ENCODE measurements at places on chromosomes 11 and 22.
A peak's percentile ranks its signal among the peaks of the same experiment; 100 is the strongest.

DNA sequence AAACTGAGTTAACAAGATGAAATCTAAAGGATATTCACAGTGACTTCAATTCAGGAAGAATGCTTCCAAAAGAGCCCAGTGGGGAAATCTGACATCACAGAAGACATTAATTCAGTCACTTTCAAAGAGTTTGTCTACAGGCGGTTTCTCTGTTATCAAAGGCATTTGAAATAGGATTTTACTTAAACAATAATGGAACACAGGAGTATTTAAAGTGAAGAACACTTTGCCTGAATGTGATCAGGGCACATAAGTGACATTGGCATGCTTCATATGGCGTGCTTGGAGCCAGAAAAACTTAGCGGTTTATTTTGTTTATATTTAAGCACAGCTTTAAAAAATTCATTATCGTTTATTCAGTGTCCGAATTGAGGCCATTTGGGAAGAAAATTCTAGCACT is 52.9 kb downstream of the PANX1 start:
- DNase-seq, result no peak

DNA sequence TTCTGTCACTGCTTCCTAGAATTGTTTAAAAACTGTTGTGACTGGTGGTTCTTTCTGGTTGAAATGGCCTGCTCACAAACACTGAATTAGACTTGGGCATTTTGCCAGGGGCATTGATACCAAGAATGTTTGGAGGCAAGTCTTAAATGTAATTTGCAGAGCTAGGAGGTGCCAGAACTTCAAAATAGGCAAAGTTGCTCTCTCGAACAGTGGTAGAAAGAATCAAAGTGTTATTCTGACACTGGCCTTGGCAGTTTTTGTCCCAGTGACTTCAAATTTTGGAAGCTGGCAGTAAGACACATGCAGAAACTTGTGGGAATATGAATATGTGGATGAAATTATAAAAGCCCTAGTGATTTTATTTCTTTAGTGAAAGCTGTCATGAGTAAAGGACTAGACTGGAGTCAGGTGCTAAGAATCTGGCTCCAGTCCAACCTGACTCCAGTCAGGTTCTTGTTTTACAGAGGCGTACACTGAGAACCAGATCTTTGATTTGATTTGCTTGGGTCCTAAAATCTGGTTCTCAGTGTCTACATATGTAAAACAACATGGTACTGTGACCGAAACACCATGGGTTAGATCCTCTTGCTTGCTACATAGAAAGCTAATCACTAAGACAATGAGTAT is 20.9 kb downstream of the SVIP start:
- no peak for DNase-seq

- DNase-seq, result no peak
Observed at GRCh38 chr11:68214173-68215086, 1.3 kb upstream of the KMT5B start.

GRCh38 chr22:34080433-34080832 is 160.2 kb upstream of the LARGE1 start:
- DNase-seq, result no peak

DNA sequence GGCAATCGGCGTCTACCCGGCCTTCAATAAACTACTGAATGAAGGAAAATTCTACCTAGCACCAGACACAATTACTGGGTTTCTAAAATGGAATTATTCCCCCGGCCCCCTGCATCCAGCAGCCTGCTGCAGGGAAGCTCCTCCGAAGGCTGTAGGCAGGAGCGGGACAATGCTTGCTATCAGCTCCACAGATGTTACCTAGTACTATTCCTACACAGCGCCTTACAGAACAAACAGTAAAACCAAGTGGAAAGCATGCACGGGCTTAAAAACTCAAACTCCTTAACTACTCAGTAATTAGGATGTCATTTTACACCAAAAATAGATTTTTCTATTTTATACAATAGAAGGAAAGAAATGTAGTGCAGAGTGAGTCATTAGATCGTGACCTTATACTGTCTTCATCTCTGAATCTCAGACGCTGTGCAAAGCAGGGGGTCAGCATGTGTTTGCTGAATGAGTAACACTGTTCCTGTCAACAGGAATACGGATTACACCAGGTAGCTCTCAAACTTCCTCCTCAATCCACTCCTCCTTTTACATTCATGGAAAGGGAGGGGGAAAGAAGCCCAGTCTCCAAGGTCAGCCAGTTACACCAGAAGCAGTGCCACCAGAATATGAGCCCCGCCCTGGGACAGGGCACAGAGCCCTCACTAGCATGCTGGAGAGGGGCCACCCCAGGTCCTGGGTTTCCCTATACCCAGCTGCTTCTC is 74.9 kb downstream of the PACSIN2 start:
- no peak for DNase-seq

DNA sequence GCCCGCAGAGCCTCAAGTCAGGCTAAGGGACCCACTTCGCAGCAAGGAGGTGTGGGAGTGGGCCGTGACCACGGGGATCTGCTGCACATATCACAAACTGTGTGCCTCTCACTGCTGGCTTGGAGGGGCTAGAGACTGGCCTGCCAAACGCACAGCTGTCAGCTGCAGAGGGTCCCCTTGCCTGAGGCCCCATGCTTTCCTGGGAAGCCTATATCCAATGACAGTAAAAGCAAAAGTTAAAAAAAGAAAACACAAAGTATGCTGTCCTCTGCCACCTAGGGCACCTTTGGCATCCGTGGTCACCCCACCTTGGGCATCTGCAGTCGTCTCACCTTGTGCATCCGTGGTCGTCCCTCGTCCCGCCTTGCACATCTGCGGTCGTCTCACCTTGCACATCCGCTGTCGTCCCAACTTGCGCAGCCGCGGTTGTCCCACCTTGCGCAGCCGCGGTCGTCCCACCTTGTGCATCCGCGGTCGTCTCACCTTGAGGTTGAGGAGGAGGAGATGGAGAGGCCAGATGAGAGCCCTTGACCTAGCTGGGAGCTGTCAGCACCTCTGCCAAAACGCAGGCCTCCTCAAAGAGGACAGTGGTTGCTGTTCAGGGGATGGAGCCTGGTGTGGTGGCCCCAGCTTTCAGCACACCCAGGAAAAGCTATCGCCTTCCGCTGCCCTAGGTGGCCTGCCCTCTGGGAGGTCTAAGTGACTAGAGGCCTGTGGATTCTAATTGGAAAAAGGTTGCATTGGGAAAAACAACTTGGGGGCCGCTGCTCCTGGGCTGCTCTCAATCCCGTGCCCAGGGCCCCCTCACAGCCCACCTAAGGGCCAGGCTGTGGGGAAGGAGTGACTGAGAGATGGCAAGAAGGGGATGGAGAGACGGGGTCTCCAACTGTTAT is 90.5 kb downstream of the MYEOV start:
- no peak for DNase-seq

DNA sequence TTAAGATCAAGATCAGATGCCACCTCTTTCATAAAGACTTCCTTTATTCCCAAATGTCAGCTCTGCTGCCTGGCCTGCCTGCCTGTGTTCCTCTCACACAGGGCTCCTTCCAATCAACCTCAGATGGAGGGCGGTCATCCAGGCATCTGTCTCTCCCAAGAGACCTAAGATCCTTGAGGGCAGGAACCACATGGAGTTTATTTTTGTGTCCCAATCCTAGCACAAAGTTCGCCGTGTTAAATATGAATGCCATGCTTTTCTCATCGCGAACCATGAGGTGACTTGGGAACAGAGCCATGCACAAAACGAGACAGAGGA is 72.7 kb upstream of the ARFGAP3 start:
- no peak for DNase-seq

DNA sequence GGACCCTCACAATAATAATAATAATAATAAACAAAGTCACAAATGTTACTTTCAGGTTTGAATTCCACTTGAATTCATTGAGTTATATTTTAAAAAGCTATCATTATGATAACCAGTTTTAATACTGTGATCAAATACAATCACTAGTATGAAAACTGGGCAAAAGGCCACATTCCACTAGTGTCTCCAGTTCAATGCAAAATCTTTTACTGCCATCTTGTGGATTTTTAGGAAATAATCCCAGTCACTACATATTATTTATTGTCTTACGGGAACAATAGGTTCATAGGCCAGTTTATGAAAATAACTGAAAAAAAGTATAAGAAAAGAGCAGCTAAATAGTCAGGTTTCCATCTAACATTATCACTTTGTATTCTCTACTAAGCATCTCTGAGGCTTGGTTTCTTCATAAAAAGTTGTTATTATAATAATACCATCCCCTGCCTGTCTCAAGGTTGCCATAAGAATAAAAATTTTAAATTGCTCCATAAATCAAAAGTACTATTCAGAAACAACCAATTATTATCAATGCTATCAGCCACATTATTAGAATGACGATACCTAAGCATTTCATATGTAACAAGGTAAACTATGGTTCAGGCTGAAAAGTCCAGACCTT is 533.9 kb upstream of the CCDC90B start:
- peak; percentile 82 for DNase-seq

- DNase-seq, result no peak
Observed at GRCh38 chr11:78281511-78281910, 92.8 kb downstream of the USP35 start.

GRCh38 chr11:111540114-111540936 is at the start of gene LAYN:
Gene LAYN (plus strand): TSS chr11:111540720. CDS start chr11:111540844, 124 bp downstream.
- peak; percentile 82 for DNase-seq

GRCh38 chr11:60964801-60965200 is 6.7 kb upstream of the CD6 start:
- DNase-seq, result no peak

- no peak for DNase-seq
Observed at GRCh38 chr11:113341388-113342165, 27.2 kb downstream of the TTC12 start.

DNA sequence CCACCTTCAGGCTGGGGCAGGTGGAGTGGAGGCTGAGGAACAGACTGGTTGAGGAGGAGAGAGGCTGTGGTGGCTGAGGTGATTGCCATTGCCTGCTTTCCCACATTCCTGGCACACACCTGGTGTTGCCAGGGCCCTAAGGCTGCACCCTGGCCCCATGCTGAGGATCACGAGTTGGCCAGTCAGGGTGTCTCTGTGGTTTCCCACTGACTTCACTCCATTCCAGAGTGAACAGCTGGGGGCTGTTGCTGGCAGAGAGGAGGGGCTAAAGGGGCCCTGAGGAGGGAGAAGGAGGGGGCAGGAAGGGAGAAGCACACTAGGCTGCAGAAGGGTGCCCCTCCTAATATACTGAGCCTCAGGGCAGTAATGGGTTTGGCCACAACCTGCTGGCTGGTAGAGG is 1.8 kb downstream of the TMEM86A start:
- DNase-seq, result no peak

- DNase-seq, result no peak
Observed at GRCh38 chr11:131658414-131658813, 288.0 kb downstream of the NTM start.

DNA sequence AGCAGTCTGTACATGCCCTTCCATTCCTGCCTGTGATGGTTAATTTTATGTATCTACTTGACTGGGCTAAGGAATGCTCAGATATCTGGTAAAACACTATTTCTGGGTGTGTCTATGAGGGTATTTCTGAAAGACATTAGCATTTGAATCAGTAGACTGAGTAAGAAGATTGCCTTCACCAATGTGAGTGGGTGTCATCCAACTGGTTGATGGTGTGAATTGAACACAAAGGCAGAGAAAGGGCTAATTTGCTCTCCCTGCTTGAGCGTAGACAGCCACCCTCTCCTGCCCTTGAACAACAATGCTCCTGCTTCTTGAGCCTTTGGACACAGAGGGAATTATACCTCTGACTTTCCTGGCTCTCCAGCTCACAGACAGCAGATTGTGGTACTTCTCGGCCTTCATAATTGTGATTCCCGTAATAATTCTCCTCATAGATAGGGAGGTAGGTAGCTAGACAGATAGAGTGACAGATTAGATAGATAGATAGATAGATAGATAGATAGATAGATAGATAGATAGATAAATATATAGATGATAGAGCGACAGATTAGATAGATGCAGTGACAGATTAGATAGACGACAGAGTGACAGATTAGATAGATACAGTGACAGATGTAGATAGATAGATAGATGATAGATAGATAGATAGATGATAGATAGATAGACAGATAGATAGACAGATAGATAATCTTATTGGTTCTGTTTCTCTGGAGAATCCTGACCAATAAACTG is 370.6 kb downstream of the CADM1 start:
- DNase-seq, result no peak

DNA sequence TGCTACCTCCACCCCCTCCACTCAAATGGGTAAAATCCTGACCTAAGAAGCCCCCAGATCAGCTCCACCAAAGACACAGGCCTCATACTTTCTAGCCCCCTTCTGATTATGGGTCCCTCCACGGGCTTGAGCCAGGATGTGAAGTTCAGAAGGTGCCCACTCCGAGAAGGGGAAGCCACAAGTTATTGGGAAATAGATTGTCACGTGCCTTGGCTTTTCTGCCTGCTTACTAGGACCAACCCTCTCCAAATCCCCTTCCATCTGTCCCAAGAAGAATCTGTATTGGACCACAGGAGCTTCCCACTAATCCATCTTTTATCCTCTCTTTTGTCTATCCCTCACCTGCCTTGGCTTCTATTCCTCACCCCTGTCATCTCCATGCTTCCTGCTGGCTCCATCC is 3.0 kb upstream of the NRGN start:
- DNase-seq, result no peak

- DNase-seq, result peak; percentile 11
Observed at GRCh38 chr11:124085997-124086846, 29.0 kb upstream of the VWA5A start.

DNA sequence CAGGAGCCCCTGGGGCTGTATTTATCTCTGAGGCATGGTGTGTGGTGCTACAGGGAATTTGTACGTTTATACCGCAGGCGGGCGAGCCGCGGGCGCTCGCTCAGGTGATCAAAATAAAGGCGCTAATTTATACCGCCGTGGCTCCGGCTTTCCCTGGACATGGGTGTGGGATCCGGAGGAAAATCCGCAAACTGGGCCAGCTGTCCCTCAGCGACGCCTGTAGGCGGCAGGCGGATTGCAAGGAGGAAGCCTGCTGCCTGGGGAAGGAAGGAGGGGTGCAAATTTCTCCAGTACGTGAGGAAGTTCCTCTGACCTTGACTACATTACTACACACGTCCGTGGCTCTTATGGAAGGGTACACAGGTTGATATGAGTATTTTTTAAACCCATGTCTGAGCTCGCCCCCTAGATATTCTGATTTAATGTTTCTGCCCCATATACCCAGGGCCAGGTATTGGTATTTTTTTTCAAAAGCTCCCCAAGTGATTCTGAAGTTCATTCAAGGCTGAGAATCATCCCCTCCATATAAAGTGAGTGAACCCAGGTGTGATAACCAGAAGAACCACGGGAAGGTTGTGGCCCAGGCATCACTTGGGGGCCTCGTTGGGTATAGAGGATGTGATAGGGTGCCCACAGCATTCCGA is 2.8 kb downstream of the MYOD1 start:
- DNase-seq, result no peak

GRCh38 chr22:42335839-42336378 is 65.5 kb upstream of the TCF20 start:
- no peak for DNase-seq

- no peak for DNase-seq
Observed at GRCh38 chr22:30224161-30224857, 22.2 kb downstream of the LIF start.

DNA sequence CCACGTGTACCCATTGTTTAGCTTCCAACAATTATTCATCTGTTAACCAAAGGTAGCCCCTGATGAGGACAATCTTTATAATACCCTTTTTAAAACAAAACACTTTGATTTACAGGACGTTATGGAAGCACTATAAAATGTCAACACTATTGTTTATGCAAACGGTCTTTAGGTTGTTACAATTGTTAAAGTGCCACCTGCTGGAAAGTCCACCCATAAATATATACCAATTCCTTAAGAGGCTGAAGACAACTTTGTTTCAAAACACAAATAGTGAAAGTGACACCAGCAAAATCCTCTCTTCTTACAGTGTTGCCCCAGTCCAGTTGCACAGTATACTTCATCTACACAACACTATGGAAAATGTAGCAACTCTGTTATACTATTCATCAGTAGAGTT is 68.9 kb upstream of the SLN start:
- no peak for DNase-seq

- no peak for DNase-seq
Observed at GRCh38 chr11:76699451-76700091, 29.0 kb upstream of the LRRC32 start.
